ENCODE measurements at places on chromosomes 16 and 17.

GRCh38 chr17:61143026-61143425 is 256.6 kb upstream of the TBX2 start:
- DNase-seq = no peak

DNA sequence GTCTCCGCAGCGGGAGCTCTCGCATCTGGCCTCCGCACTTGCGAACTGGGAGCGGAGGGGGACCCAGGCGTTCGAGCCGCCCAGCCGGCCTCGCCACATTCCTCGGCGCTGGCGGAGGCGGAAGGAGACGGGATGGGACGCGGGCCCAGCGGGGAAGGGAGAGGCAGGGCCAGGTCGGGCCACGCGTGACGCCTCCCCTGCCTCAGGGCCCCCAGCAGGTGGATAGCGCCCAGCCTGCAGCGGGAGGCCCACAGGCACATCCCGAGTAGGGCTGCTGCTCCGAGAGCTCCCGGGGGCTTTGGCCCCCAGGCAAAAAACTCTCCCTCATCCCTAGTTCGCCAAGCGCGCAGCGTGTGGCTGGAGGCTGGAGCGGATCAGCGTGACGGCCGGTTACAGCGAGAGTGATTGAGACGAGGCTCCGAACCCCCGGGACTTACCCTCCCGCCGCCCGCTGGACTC is 800 bp downstream of the PLEKHH3 start:
- no peak for DNase-seq

DNA sequence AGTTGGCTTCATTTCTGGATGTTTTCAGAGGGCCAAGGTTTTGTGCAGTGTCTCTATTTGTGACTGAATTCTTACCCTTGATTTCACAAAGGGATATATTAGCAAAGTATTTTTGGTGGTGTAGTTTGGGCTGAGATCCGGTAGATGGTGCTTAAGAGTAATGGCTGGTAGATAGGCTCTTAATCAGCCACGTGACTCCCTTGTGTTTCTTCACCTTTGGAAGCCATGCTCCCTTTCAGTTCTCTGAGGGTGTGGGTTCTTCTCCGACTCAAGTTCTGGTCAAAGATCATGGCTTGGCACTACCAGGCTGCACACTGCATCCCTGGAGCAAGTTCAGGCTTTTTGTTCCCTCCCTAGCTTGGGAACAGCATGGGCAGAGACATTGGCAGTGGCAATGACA is 887.3 kb downstream of the CDH8 start:
- DNase-seq = no peak

DNA sequence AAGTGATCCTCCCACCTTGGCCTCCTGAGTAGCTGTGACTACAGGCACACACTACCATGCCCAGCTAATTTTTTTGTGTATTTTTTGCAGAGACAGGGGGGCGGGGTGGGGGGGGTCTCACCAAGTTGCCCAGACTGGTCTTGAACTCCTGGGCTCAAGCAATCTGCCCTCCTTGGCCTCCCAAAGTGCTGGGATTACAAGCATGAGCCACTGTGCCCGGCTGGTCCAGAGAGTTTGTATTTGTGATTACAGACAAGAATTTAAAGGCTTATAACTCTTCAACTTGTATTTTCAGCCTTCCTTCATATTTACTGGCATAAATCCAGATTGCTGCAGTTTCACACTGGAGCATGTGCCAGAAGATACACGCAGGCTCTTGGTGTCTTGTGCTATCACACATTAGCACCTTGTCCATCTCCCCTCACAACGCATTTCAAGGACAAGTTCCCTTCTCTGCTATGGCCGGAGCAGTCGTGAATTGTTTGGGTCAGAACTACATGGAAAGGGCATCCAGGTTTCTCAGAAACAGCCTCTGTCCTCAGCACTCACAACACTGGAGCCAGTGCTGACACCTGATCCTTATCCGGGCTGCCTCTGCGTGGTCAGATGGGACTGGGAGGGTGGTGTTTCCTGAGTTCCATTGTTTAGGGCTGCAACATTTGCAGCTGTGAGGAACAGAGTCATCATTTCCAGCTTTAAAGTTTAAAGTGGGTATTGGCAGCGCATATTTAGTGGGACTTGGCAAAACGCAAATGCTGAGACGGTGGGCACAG is 28.1 kb downstream of the WSCD1 start:
- no peak for DNase-seq

GRCh38 chr17:81994593-81995462 is 17.4 kb downstream of the ASPSCR1 start:
- no peak for DNase-seq

GRCh38 chr16:52494621-52495020 is 52.3 kb downstream of the TOX3 start:
- DNase-seq = no peak

DNA sequence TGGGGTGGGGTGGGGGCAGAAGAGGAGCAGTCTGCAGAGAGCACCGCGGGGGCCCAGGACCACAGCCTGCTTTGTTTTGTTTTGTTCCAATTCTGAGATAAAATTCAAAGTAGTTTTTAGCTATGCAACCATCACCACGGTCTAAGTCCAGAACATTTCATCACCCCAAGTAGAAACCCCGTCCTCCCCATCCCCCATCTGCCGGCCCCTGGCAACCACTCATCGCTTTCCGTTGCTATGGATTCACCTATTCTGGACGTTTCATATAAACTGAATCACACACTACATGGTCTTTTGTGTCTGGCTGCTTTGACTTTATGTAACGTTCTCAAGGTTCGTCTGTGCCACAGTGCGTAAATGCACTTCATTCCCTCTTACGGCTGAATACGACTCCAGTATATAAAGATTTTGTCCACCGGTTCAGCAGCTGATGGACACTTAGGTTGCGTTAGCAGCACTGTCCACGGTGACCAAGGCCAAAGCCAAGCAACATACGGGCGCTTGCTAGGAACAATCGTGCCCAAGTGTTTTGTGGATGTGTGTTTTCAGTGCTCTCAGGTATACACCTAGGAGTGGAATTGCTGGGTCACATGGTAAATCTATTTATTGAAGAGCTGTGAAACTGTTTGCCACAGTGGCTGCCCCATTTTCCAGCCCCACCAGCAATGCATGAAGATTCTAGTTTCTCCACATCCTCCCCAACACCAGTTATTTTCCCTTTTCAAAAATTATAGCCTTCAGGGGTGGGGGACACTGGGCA is 27.7 kb upstream of the RASD1 start:
- DNase-seq = no peak

DNA sequence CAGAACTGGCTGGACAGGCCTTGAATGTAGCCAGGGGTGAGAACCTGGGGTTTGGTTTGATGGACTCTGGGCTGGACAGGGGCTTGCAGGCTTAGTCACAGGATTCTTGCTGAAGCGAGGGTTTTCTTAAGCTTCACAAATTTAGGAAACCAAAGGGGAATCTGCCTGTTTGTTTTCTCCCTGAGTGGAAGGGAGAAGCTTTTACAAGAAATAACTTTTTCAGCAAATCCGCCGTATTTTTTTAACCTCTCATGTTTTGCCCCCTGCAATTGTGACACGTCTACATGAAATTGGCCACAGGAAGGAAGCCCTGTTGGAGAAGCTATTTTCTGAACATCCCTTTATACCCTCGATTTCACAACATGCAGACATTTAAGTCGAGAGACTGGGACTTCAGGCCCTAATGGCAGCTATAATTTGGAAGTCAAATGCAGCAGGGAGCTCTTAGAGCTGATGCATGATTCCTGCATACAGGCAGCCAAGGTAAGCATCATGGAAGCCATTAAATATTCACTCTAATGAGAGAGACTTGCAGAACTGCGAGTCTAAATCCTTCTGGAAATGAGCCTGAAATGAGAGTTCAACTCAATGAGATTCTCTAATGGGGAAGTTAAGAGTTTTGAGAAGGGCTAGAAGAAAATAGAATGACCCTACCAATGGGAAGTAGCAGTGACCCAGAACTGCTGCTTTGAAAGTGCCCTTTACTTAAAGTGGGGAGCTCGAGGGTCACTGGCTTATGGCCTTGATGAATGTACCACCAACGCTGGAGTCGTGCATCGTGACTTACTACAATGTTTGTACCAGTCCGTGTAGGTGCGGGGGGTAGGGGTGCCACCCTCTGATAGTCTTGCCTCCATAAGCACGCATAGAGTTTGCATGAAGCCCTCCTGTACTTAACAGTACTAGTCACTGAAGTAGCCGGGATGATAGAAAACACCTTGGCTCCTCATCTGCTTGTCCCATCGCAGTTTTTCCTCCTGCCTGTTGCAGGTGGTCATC is 45.1 kb upstream of the IRF8 start:
- DNase-seq = no peak

DNA sequence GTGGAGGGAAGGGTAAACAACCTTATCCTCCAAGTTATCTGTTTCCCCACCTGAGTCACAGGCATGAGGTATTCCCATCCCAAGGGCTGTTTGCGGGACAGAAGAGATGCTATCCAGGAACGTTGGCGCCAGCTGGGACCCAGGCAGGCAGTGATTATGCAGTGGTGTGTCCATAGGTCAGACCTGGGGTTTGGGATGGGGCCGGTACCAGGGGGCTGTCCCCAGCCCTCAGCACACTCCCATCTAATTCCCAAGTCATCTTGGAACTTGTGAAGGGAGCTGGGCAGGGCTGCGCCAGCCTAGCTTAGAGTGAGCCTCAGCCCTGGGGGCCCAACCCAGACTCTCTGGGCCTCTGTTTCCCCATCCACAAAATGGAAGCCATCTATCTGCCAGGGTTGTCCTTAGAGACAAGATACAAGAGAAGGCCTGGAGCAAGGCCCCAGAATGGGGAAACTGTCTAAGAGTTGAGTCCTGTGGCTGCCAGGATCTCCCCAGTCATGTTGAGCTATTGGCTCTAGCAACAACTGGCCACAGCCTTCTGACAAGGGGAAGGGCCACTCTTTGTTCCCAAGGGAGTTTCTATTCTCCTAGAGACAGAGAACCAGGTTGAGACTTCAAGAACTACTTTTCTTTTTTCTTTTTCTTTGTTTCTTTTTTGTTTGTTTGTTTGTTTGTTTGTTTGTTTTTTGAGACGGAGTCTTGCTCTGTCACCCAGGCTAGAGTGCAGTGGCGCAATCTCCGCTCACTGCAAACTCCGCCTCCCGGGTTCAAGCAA is 9.8 kb upstream of the JUP start:
- no peak for DNase-seq

DNA sequence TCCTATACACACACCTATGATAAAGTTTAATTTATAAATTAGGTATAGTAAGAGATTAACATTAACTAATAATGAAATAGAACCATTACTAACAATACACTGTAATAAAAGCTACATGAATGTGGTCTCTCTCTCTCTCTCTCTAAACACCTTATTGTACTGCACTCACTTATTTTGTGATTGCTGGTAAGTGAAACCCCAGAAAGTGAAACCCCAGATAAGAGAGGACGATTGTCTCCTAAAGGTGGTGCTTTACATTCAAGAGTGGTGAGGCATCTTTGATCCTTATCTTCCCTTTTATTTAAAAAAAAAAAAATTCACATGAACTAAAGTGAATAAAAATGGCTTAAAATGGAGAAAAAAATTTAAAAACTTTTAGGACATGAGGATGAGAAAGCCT is 80.1 kb upstream of the TRAP1 start:
- DNase-seq = no peak

GRCh38 chr17:74132354-74132753 is 71.1 kb upstream of the RPL38 start:
- no peak for DNase-seq

DNA sequence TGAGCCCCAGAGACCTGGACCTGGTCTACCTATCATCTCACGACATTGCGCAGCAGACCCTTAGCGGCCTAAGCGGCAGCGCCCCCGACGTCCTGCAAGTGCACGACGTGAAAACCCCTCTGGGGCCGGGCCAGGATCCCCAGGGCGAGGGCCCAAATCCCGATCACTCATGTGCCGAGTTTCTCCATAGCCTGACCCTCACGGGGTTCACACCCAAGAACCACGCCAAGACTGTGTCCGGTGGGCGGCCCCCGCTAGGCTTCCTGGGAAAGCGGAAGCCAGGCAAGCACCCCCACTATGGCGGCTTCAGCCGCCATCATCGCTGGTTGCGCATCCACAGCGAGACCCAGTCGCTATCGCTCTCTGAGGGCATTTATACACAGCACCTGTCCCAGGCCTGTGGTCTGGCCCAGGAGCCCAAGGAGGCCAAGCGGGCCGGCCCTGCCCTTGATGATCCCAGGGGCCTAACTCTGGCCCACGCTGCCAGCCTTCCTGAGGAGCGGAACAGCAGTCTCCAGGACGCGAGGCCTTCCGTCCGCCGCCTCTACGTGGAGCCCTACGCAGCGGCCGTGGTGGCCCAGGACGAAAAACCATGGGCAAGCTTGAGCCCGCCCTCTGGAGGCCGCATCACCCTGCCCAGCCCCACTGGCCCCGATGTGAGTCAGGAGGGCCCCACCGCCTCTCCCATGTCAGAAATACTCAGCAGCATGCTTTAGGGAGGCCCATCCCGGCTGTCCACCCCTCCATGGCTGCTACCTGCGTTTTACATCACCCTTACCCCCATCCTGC is 82.8 kb upstream of the NOG start:
- DNase-seq = no peak

DNA sequence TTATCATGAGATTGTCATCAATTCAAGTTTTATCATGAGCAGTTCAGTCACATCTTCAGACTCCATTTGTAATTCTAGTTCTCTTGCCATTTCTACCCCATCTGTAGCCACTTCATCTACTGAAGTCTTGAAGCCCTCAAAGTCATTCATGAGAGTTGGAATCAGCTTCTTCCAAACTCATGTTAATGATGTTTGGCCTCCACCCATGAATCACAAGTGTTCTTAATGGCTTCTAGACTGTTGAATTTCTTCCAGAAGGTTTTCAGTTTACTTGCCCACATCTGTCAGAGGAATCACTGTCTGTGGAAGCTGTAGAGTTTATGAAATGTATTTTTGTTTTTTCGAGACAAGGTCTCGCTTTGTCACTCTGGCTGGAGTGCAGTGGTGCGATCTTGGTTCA is 16.0 kb downstream of the NSRP1 start:
- DNase-seq = no peak

DNA sequence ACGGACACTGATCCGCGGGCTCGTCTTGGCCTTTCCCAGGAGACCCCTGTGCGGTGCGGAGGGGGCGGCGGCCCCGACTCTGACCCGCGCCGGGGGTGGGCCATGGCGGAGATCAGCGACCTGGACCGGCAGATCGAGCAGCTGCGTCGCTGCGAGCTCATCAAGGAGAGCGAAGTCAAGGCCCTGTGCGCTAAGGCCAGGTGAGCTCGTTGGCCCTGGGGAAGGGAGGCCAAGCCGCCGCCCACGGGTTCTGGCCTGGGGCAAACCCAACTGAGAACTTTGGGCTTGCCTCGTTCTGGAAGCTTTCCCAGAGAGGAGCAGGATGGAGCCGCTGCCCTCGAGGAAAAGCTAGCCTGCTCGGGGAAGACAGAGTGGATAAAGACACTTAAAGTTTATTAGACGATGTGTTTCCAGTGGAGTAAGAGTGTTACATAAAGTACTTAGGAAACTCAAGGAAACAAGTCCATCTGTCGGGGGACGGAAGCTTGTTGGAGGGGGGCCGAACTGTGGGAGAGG is 540 bp downstream of the PPP4C start:
- DNase-seq = no peak

- no peak for DNase-seq
Observed at GRCh38 chr16:31301708-31302400, 42.1 kb downstream of the ITGAM start.

GRCh38 chr17:13736916-13737315 is 135.2 kb upstream of the HS3ST3A1 start:
- DNase-seq = no peak

GRCh38 chr16:70412385-70412784 is 26.5 kb downstream of the ST3GAL2 start:
- no peak for DNase-seq

- DNase-seq = no peak
Observed at GRCh38 chr16:560701-561412, 663 bp downstream of the PRR35 start.

All from NCI-H1436 (cell line).